ENCODE measurements at places on chromosomes 5 and 9.

DNA sequence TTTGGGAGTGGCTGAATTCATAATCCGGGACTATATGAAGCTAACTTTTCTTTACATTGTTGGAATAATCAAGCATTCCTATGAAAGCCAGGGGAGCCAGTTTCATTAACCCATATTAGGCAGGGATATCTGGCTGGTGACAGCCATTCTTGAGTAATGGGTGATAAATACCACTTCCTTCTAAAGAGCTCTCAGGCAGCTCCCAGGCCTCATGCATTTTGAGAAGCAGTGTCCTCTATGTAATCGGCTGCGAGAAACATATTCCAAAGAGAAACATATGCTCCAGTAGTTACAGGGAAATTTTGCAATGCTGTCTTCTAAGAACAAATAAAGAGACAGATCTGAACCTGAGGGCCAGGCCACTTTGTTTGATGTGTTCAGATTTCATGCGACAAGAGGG lies 83.1 kb downstream of the MSX2 start:
- peak; percentile 72 for DNase-seq

DNA sequence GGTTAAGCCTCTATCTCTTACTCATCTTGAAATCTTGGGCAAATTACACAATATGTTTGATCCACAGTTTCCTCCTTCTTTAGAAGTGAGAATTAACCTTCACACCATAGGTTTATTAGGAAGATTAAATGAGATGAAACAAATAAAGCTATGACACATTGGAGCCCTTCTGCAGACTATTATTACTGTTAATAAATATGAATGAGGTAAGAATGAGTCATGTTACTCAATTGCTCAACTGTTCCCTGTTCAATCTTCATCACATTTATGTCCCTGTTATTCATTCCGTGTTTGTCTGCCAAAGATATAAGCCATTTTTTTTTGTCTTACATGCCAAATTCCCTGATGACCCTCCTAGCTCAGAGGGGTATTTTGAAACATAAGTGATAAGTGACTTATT lies 52.1 kb upstream of the PAPPA start:
- peak; percentile 79 for DNase-seq

GRCh38 chr5:126000507-126000906 lies 422.7 kb upstream of the GRAMD2B start:
- peak; percentile 53 for DNase-seq

GRCh38 chr9:99491408-99492158 lies 269.5 kb downstream of the SEC61B start:
- peak; percentile 34 for DNase-seq

GRCh38 chr5:138790684-138791083 lies 37.5 kb downstream of the CTNNA1 start:
- DNase-seq = no peak

DNA sequence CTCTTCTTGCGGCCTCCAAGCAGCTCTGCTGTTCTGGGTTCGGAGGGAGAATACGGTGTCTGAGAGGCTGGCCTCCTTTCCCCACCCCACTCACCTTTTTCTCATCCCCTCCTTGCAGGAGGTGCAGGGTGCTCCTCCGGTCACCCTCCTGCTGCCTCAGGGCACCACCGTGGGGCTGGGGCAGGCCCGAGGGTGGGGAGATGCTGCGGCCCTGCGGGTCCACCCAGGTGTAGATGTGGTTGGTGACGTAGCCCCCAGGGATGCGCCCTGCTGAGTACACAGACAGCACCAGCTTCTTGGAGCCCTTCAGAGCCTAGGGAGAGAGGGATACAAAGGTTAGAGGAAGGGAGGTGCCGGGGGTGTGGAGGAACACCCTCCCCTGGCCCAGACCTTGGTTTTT lies 26.8 kb downstream of the WHRN start:
- no peak for DNase-seq

DNA sequence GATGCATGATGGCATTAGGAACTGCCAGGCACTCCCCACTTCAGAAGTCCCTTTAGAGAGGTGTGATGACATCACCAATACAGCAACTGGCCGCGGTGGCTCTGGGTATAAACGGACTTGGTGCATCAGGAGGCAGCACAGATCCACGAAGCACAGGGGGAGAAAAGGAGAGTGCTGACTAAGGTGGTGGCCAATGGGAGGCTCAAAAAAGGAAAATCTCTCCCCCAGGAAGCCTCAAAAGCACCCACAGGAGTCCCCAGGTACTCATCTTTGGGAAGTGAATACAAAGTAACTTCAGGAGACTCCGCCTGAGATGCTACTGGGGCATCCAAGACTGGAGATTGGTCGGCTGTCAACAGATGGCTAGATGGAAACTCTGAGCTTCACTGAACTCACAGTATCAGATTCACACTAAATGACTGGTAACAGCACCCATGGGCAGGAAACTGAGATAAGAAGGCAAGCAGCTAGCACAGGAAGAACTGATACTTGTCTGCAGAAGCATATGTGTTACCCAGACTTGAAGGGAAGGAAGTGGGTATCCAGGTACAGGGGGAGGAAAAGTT lies 7.6 kb downstream of the TTC39B start:
- no peak for DNase-seq

DNA sequence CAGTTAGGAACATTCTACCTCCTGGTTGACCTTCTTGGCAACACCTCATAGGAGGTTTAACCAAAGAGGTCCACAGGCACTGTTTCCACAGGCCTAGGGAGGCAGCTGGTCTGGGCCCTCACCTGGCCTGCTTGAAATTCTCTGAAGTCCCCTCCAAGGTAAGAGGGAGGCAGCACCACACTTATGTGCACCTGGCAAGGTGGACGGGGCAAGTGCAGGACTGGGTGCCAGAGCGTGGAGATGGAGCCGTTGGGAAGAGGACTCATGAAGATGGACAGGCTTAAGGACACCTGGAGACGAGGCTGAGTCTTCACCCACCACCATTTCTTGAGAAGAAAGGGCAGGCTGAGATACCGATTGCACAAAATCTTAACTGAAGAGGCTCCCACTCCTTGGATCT lies 6.6 kb upstream of the BARHL1 start:
- DNase-seq = no peak

DNA sequence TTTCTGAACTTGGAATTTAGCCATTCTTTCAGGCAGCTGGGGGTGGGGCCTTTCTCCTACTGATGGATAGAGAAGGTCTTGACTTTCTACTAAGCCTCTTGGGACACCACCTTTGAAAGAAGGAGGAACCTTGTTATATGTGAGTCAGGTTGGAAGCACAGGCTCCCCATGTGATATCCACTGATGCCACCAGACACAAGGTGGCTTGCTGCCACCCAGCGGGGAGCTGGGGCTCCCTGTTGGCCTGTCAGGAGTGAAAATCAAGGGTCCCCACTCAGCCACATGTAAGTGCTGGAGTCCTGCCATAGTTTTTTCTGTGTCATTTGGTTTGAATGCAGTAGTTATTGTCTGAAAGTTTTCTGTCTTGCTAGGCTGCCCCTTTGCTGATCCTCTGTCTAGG lies 252.4 kb upstream of the NFIL3 start:
- DNase-seq = no peak

DNA sequence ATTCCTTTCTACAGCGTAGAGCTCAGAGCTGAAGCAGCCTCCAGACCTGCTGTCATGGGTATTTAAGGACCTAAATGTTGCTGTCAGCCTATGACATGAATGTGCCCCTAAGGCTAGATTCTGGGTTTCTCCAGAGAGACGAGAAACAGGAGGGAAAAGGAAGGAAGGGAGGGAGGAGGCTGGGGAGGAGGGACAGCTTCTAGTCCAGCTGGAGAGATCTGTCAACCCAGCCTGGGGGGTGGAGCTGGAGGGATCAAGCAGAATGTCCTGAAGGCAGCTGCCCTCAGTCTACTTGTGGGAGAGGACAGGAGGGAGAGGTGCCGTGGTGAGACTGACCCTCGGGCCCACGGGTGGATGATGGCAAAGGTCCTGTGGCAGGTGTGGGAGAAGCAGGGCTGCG lies 1.1 kb upstream of the DBH start:
- DNase-seq = no peak

DNA sequence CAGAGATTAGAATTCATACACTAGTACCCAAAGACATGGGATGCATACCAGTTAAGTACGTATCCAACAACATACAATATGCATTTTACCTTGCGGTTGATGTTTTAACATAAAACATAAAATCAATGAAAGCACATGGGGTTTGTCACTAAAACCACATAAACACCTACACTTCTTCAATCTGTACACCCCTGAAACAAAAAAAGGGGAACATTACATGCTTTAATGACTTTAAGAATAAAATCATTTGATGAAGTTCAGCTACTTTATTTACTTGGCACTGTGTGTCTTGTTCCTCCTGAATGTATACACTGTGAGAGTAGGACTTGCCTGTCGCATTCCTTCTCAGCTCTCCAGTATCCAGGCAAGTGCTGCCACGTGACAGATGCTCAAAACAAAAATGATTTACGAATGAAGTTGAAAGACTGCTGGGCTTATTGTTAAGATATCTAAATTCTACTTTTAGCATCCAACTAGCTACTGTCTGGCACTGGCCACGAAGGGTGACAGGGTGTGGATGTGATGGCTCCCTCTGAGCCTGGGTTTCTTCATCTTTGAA lies 21.0 kb downstream of the TNFSF15 start:
- no peak for DNase-seq

DNA sequence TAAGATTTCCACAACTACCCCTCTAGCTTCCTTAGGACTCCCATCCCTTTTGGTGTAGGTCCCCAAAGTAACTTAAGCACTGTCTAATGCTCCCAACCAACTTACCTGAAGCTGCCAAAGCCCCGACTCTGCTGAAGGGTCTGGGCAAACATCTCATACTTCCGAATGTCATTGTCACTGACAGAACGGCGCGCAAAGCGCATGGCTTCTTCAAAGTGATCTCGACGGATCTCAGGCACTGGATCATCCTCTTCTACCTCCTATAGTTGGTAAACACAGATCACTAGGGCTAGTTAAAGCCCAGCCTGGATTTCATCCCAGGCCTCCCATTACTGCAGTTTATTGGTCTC lies 15.2 kb downstream of the VCP start:
- no peak for DNase-seq

DNA sequence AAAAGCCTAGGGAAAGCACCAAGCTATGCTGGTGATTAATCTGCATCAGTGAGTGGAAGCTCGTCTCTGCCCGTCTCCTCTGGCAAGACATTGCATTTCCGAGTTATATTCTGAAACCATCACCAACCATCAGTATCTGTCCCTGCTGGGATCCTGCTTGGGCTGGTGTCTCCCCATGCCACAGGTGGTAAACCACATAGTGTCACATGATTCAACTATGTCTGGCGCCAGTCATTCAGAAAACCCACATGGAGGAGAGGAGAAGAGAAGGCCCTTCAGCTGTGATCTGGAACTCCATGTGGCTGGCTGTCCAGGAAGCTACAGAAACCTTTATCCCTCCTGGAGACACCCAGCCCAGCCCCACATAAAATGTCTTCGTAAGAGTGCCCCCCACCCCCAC lies 4.8 kb downstream of the IL9 start:
- no peak for DNase-seq

GRCh38 chr5:81850501-81851357 lies 99.8 kb upstream of the SSBP2 start:
- DNase-seq = peak; percentile 85

DNA sequence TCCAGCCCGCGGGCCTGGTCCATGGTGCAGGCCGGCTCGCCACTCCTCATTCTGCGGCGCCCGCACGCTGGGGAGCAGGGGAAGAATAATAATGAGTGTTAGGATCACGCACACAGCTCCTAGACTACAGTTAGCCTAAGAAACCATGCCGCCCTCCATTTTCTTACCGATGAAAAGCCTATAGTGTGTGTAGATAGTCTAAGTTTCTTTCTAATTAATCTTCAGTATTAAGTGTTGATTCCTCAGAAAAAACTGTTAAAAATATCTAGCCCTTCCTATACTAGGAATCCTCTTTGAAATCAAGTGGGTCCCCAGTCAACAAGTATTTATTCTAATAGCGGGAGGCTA lies 9.3 kb downstream of the ZBED3 start:
- no peak for DNase-seq

GRCh38 chr9:87226896-87227295 lies 270.8 kb upstream of the DAPK1 start:
- DNase-seq = peak; percentile 46

DNA sequence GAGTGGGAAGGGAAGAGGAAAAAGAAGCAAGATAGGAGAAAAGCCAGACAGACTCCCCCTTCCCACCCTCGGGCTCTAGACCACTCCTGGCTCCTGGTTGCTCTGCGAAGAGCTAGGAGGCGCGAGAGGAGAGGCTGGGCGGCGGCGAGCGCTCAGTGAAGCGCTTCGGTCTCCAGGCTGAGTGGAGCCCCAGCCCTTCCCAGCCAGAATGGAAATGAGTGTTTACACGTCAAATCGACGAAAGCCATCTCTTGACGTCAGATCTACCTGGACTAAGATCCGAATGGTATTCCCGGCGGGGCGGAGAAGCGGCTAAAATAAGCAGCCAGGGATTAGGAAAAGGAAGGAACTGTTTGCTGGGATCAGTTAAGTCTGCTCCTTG lies at the start of gene PCSK1:
Gene PCSK1 (minus strand): TSS at position 183 of the 382 bp plus-strand sequence. CDS start 206 bp downstream, outside the sequence.
- DNase-seq = no peak

DNA sequence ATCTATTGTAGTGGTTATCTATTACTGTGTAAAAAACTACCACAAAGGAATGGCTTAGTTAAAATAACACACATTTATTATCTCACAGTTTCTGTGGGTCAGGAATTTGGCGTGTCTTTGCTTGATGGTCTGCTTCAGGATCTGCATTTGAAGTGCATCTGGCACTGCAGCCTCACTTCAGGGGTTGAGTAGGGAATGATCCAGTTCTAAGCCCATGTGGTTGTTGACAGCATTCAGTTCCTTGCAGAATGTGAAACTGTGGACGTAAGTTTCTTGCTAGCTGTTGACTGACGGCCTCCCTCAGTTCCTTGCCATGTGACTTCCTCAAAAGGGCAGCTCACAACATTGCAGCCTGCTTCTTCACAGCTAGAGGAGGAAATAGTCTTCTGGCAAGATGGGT lies 2.1 kb upstream of the OGN start:
- DNase-seq = no peak

GRCh38 chr5:122401976-122402725 lies 90.1 kb downstream of the SNCAIP start:
- DNase-seq = no peak

- no peak for DNase-seq
Observed at GRCh38 chr5:123478546-123478945, 33.4 kb upstream of the CSNK1G3 start.

- DNase-seq = no peak
Observed at GRCh38 chr9:124869466-124869985, 7.6 kb downstream of the ARPC5L start.

- DNase-seq = no peak
Observed at GRCh38 chr9:14747111-14747510, 24.6 kb upstream of the CER1 start.

- DNase-seq = no peak
Observed at GRCh38 chr5:154653764-154654485, 101.3 kb upstream of the LARP1 start.

GRCh38 chr5:53327811-53328334 lies 152.6 kb upstream of the FST start:
- no peak for DNase-seq

GRCh38 chr5:74638970-74639806 lies 1.3 kb downstream of the ENC1 start:
- DNase-seq = peak; percentile 65

DNA sequence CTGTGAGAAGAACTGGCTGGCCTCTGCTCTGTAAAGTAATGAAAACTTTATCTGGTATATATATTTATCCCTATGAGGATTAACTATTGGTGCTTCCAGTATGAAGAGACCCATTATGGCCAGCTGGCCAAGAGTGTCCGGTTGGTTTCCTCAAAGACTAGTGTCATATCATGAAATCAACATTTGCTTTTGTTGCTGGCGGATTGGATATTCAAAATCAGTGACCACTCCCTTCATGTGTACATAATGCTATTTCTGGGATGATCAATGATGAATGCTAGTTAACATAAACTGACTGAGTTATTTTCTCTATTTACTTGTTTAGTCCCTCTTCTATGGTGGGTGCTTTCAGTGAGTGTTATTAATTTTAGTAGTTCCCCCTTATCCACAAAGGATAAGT lies 60.8 kb upstream of the NUDT12 start:
- DNase-seq = no peak
